ENCODE measurements at places on chromosomes 13 and 19.

DNA sequence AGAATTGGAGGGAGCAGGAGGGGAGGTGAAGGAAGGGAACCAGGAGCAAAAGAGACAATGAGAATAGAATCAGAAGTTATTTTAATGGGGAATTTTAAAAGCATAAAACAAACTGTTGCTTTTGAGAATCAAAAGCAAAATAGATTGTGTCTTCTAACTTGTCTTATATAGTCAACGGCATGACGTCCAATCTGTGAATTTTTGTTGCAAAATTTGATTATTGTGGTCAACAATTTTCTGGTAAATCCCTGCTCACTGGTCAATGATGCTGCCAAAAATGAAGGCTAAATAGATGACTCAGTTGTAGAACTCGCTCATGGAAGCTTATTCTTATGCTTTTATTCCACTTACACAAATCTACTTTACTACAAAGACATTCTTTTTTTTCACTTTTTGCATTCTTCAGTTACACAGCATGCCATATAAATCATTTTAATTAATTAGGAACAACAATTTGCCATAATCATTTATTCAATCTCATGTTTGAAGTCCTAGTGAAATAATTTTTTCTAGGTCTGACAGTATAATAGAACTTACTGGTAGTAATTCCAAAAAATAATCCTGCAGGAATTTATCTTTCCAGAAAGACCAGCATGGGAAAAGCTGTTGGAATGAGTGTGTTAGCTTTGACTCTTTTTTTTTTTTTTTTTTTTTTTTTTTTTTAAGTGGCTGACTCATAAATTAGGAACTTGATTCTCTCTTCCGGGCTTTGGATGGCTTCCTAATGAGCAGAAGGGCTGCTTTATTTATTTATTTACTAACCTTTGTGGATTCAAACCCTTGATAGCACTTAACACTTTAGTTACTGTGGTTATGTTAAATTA lies 256.9 kb downstream of the SPRY2 start:
- DNase-seq = no peak

DNA sequence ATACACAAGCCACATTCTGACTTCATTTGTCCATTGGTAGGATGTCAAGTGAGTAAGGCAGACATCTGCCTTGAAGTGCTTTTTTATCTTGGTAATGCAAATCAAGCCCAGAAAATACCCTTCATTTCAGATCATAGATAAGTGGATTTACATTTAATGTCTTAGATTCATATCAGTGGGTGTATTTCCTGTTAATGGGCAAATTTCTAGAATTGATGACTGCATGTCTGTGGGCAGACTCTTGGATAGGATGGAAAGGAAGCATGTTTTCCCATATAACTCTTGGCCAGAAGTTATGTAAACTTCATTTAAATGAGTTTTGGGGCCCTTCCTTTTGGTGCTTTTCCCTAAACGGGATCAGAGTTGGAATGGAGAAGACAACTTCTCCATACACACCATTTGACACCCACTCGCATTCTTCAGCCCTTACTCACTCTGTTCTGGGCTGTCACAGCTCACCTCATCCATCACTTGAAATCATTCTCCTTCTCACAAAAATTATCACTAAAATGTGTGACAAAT lies 154.6 kb downstream of the FLT1 start:
- no peak for DNase-seq

- DNase-seq = peak; percentile 66
These were observed 5.1 kb downstream of the GRIN2D start for GRCh38 chr19:48398375-48399235.

DNA sequence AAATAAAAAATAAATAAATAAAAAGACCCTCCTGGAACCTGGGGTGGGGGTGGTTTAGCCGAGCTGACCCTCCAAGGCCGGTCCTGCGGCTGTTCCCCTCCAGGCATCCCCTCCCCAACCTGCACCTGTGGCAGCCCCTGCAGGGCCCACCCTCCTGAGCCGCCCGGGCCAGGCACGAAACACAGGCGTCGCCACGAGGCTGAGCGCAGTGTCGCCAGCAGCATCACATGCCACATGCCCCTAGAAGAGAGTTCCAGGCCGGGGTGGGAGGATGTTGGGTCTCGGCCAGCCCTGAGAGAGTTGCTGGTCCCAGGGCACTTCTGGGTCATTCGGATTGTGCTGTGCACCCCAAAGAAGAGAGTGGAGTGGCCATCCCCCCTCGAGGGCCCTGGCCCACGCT lies 82.0 kb downstream of the KDM4B start:
- no peak for DNase-seq

- no peak for DNase-seq
These were observed 661.7 kb downstream of the SLITRK6 start for GRCh38 chr13:85137516-85137915.

- DNase-seq = no peak
These were observed 354.4 kb upstream of the DACH1 start for GRCh38 chr13:72221276-72221962.

- no peak for DNase-seq
These were observed 7.4 kb downstream of the HPN start for GRCh38 chr19:35048911-35049411.

- DNase-seq = no peak
These were observed 34.9 kb downstream of the DNAJC15 start for GRCh38 chr13:43058318-43058674.

- DNase-seq = no peak
These were observed 215.5 kb downstream of the POSTN start for GRCh38 chr13:37383046-37383445.

DNA sequence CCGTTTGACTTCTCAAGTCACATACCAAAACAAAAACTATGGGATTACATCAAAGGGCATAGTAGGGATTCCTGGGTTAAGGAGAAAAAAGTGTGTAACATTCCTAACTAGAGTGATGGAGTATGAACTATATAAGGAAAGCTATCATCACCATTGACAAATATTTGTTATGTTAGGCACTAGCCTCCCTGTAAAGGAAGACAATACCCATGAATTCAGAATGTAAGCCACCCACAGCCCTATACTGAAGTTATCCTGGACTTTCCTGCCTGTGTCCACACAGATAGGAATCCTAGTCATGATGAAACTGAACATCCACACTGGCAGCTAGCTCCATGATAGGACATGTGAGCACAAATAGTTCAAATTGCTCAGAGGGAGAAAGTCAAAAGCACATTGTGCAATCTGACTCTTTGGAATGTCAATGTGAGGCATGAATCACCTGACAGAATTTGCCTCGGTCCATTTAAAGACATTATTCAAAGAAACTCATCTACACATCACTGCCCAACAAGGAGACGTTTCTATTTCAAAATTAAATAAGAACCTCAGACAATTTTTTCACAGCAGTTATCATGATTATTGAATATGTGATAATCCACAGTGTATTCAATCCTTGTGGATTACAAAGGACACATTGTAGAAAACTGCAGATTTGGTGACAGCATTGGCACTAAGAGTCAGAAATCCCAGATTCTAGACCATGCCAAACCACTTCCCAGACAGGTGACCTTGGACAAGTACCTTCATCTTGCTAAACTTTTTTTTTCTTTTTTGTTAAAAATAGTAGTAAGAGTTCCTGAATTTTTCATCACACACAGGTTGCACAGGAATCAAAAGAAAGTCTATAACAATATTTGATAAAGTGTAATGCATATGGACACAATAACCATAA lies 529.3 kb downstream of the IRS2 start:
- no peak for DNase-seq

DNA sequence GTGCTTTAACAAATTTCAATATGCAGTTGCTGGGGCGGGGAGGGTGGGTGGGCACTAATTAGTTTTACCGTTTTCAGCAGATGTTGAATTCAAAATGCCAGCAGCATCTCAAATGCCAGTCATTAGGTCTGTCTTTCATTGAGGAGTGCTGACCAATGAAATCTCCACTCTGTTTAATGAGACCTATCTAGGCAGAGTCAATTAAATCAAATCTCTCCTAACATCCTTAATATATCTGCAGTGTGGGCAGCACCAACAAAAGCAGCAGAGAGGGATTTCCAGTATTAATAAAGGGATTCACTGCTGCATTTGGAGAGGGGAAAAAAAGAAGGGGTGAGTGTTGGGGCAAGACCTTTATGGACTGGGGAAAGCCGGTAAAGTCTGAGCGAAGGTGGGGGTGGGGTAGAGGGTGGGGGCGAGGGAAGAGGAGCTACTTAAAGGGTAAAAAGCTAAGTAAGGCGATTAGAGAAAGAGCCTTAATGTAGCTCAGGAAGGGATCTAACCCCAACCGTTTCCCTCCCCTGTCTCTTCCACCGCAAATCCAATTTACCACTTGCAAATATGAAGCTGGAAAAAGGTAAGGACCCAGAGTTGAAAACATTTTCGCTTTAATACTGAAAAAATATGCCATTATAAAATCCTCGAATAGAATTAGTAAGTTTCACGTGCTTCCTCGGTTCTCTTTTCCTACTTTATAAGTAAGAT lies 4.5 kb downstream of the SLITRK1 start:
- no peak for DNase-seq

- peak; percentile 70 for DNase-seq
These were observed 1.3 kb upstream of the KCNC3 start for GRCh38 chr19:50330365-50331078.

DNA sequence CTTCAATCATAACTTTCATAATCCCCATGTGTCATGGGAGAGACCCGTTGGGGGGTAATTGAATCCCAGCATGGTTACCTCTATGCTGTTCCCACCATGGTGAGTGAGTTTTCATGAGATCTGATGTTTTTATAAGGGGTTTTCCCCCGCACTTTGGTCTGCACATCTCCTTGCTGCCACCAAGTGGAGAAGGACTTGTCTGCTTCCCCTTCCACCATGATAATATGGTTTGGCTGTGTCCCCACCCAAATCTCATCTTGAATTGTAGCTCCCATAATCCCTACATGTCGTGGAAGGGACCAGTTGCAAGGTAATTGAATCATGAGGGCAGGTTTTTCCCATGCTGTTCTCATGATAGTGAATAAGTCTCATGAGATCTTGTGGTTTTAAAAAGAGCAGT lies 524.9 kb downstream of the SLITRK5 start:
- DNase-seq = no peak

GRCh38 chr13:43878892-43879754 lies at the start of gene CCDC122:
Gene CCDC122 (minus strand): TSS chr13:43879740. CDS start chr13:43869376, 10,364 bp downstream.
- DNase-seq = peak; percentile 69

- DNase-seq = no peak
These were observed 91.9 kb upstream of the MCF2L start for GRCh38 chr13:112877066-112877465.

DNA sequence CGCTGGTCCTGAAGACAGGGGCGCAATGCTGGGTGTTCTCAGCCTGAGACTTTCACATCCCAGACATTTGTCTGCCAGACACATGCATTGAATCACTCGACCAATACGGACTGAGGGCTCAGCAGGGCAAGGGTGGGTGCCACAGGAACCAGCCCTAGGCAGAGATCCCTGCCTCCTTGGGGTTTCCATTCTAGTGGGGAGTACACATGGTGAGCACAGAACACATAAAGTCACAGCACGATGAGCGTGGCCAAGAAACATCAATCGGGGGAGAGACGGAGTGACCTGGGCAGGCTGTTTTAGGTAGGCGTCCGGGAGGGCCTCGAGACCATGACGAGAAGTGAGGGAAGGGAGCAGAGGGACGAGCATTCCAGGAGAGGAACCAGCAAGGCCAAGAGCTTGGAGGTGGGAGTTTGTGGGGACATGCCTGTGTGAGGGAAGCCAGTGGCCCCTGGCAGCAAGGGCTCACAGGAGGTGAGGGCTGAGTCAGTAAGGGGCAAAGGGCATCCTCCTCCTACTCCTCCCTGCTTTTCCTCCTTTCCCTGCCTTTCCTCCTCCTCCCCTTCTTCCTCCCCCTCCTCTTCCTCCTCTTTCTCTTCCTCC lies 126.3 kb upstream of the PEG3 start:
- DNase-seq = no peak
